ENCODE measurements at places on chromosomes 3 and 15.

- DNase-seq, result no peak
Observed at GRCh38 chr15:35061161-35061824, 23.8 kb downstream of the NANOGP8 start.

- no peak for DNase-seq
Observed at GRCh38 chr15:71659730-71660067, 150.7 kb upstream of the NR2E3 start.

GRCh38 chr3:197807969-197808587, 17.0 kb downstream of the LRCH3 start:
- no peak for DNase-seq

GRCh38 chr3:124363476-124363875, 366.8 kb upstream of the UMPS start:
- no peak for DNase-seq

GRCh38 chr3:58217209-58217811, 6.5 kb upstream of the DNASE1L3 start:
- no peak for DNase-seq

DNA sequence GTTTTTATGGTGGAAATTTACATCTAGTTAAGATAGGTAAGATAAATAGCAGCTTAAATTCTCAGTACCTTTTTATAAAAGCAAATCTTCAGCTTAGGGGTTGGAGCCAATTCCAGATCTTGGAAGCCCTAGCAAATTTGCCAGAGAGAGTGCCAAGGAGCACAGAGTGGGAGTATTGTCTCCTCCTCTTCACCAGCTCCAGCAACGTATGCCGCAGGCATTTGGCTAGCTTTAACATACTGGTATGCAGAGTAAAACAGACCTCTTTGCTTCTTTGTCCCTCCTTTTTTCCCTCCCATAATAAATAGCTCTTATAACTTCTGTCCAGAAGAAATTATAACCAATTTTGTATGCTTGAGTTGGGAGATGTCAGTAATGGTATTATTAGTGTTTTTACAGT, 140.4 kb downstream of the DIPK2A start:
- DNase-seq, result no peak

DNA sequence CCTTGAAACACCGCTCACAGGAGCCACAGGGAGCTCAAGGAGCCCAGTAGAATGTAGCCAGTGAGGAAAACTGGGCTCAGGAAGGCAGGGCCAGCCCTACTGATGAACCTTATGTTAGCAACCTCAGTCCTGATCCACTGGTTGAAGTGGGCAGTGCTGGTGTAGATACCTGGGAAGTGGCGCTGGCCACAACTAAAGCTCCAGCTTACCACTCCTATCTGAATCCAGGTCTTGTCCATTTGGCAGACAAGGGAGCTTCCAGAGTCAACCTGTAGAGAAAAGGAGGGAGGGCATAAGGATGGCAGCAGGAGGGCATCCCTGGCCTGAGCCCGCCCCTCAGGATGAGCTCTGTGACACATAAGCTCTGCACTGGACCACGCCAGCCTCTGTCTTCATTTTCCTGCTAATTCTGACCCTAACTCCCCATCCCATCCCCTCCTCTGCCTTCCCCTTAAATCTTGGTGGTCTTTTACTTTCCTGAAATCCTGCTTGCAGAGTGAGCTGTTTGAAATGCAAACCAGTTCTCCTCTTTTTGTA, 2.1 kb upstream of the PRSS50 start:
- no peak for DNase-seq

GRCh38 chr15:45539680-45540079, 17.1 kb upstream of the SLC30A4 start:
- no peak for DNase-seq

DNA sequence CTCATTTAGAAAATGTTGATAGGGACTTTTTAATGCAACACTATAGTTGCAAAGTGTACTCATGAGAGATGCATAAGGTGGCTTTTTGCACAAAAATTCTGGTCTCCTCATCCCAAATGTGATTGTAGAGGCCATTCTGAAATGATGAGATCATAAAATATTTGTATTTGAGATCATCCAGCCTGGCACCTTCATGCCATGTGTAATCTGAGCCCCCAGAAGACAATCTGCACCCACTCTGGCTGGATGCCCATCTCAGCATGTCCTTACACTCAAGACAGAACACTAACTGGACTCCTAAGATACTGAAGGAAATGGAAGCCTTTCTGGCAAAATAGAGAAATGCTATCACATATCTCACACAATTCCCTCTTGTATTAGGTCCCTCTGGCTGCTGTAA, 49.2 kb downstream of the SLC7A14 start:
- DNase-seq, result no peak

GRCh38 chr3:174938102-174938501, 79.0 kb downstream of the NAALADL2 start:
- no peak for DNase-seq

GRCh38 chr15:70382009-70382749, 284.5 kb upstream of the TLE3 start:
- DNase-seq, result no peak

GRCh38 chr15:41915255-41915994, 21.6 kb upstream of the SPTBN5 start:
- DNase-seq, result no peak

- DNase-seq, result no peak
Observed at GRCh38 chr3:104951426-104951825, 415.3 kb upstream of the ALCAM start.

GRCh38 chr3:31723701-31724100, 191.0 kb downstream of the STT3B start:
- no peak for DNase-seq

- no peak for DNase-seq
Observed at GRCh38 chr15:25706176-25706955, 156.8 kb downstream of the ATP10A start.

DNA sequence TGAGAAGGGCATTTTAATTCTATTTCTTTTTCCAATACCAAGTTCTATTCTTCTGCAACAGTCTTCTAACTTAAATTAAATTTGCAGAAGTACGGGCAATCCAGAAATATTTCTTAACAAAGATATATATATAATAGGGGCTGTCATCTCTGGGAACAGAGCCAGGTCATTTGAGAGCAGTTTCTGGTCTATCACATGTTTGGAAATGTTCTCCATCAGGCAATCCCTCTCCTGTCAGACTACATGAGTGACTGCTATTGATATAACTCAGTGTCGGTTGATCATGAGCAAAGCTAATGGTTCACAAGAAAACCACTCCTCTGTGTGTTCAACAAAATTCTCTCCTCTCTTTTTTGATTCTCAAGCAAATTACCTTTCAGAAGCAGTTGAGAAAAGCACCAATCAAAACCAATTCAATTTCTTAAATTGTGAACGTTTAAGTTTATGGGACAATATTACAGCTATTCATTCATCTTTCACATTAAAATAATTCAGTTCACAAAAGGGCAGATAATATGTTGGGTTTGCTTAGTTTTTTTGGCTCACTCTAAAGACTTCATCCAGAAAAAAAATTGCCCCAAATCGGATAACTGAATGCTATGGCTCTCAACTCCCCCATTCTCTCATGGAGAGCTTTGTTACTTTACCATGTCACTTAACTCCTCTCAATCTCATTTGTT, 152.9 kb upstream of the TGFBR2 start:
- no peak for DNase-seq

GRCh38 chr15:63499611-63500010, 4.8 kb upstream of the USP3 start:
- DNase-seq, result no peak

- DNase-seq, result no peak
Observed at GRCh38 chr15:69034352-69034751, 19.9 kb downstream of the NOX5 start.

DNA sequence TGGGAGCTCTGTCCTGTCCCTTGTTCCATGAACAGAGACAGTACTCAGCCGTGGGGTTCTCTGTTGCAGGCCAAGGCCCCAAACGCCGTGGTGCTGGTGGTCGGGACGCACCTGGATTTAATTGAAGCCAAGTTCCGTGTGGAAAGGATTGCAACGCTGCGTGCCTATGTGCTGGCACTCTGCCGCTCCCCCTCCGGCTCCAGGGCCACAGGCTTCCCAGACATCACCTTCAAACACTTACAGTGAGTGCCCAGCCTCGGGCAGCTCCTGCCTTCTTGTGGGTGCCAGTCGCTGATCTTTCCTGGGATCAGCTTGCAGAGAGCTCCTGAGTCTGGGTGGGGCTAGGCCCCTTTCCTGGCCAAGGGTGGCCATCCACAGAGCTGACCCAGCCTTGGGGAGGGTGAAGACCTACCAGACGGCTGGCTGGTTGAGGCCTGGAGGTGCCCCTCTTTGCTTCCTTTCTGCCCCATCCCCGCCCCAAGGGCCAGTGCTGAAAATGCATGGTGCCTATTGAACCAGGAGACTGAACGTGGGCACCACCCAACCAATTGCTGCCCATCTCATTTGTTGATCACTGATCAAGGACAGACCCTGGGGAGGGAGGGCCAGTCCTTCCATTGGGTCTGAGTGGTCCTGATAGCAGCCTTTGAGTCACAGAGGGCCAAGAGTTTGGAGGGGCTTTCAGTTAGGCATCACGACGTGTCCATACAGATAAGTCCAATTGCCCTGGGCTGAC, 106.9 kb downstream of the LRRK1 start:
- DNase-seq, result no peak

- DNase-seq, result no peak
Observed at GRCh38 chr15:36501063-36501678, 78.3 kb upstream of the CDIN1 start.

DNA sequence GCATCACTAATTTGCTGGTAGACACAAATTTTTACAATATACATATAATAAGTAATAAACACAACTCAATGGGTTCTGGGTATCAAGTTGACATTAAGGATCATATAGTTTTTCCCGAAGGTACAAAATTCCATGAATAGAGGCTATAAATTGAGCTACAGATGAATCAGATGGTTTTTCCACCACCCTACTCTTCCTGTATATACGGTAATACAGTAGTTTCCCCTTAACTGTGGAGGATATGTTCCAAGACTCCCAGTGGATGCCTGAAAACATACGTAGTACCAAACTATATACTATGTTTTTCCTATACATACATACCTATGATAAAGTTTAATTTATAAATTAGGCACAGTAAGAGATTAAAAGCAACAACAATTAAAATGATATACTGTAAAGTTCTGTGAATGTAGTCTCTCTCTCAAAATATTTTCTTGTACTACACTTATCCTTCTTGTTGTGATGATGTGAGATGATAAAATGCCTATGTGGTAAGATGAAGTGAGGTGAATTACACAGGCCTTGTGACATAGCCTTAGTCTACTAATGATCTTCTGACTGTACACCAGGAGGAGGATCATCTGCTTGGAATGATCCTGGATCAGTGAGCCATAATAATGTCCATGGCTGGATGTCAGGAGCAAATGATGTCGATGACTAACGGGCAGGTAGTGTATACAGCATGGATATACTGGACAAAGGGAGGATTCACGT, 116.7 kb downstream of the NR1I2 start:
- DNase-seq, result no peak

DNA sequence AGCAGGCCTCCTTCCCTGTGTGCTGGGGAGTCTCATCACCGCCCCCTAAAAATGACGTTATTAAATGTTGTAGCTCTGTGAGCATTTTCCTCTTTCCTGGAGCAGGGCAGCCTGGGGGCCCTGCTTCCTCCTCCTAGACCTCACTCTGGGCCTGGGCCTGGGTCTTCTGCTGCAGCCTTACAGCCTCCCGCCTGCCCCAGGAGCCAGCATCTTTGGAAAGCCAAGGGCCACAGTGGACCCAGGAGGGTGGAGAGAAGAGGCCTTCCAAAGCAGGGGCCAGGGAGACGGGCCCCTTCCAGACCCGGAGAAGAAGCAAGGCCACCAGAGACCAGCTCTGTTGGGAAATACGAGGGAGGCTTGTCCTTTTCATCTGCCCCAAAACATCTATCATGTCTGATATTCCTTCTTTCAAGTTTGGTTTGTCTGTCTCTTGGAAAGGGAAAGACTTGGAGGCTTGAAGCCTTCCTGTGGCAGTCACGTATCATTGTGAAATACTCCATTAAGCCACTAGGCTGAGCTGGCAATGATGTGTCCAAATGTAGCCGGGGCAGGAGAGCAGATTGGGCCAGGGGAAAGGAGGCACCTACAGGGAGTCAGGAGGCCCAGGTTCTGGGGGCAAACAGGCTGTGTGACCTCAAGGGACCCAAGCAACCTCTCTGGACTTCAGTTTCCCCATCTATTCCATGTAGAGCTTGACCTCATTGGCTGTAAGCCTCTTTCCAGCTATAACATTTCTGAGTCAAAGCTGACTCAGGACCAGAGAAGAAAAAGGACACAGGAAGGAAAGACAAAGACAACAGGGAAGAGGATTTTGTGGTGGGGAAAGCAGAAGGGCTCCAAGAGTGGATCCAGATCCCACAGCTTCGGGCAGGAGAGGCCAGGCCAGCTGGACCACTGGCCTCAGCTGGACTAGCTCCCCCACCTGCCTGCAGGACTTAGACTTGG, 31.1 kb downstream of the CYP11A1 start:
- no peak for DNase-seq

DNA sequence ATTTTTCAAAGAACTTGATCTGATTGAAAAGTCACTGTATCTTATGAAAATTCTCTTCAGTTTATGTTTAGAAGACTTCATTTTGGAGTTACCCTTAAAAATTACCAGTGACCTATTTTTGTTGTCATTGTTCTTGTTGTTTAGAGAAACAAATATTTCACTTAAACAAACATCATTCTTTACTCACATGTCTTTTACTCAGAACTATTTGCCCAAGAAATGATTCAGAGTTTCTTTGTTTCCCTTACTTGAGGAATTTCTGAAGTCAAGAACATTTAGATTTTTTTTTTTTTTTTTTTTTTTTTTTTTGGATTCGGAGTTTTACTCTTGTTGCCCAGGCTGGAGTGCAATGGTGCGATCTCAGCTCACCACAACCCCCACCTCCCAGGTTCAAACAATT, 259.6 kb upstream of the UBE2E1 start:
- DNase-seq, result no peak

DNA sequence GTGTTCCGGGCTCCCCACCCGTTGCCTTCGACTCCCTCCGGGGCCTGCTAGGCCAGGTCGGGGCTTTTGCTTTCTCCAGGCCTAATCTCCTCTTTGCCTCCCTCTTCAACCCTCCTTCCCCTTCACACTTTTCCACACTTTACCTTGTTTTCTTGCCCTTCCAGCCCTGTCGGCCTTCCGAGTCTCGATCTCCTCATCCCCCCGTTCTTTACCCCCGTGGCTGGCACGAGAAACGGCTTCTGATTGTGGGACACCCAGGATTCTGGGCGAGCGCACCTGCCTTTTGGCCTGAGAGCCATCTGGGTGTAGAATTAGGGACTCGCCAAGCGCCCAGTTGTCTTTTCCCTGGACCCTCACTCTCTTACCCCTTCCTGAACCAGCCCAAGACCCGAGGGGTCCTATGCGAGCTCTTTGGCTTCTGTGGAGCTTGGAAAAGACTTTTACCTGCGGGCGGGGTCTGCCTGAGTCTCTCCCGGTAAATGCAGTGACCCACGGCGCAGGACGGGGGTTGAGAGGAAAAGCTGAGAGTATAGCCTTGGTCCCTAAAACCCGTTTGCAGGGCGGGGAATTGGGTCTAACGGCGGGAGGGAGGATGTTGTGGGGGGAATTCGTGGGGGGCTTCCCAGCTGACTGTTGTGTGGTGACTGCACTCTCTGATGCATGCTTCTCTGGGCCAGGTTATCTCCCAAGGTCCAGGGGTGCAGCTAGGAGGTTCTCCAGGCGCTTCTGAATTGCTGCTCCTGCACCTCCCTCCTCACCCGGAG, 5.5 kb upstream of the ONECUT1 start:
- DNase-seq, result no peak
